B cell (primary cell): ENCODE measurements at places on chromosomes 11 and 22. TPM values are rescaled to one million over a fixed set of nuclear protein-coding genes. Genes with fewer than 3 reads are reported as not detected.

- H3K36me3 ChIP-seq = no peaks in the 10 kb centered on the region
- H3K4me1 ChIP-seq = no peaks in the 10 kb centered on the region
- H3K27ac ChIP-seq = no peak within 1 kb of the TSS
- H3K4me3 ChIP-seq = no peak within 1 kb of the TSS
- DNase-seq = no peak
- H3K27me3 ChIP-seq = no peaks in the 10 kb centered on the region
These were observed at the start of gene TREH for GRCh38 chr11:118679483-118679882. Gene TREH (minus strand): TSS chr11:118679650. CDS start chr11:118679627, 23 bp downstream.

DNA sequence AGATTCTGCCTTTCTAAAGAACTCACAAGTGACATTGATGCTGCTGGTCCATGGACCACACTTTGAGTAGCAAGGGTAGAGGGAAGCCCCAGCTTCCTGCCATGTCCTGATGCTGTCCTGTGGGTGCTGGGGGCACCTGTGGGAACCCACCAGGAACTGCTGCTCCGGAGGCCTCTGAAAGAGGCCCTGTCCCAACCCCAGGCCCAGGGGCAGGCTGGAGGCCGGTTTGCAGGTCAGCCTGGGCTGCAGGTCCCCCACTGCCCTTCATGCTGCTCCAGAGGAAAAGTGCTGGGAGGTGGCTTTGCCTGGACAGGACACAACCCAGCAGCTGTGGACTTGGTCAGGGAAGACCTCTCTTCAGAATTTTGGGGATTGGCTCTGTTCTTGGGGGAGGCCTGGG, 44.8 kb upstream of the SLC22A12 start:
- no peak overlapping the region for H3K4me3 ChIP-seq
- no peaks in the 10 kb centered on the region for H3K4me1 ChIP-seq
- H3K27ac ChIP-seq = no peak overlapping the region

DNA sequence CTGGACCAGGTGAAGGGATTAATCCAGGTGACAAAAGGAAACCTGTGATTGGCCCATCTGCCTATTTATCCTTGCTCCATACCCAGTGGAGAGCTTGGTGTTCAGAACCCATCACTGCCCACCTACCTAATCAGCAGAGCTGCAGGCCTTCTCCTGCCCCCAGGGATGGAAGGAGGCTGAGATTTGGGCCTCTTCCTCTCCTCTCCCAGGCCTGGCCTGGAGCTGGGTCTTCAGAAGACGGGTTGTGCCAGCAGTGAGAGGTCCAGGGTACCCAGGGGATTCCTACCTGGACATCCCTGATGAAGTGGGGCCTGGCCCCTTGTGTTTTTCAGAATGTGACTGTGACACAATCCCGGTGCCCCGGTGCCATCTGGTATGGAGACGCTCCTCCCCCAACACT, 80.3 kb upstream of the MYOD1 start:
- no peaks in the 10 kb centered on the region for H3K27me3 ChIP-seq
- no peak for DNase-seq
- H3K36me3 ChIP-seq = no peaks in the 10 kb centered on the region

DNA sequence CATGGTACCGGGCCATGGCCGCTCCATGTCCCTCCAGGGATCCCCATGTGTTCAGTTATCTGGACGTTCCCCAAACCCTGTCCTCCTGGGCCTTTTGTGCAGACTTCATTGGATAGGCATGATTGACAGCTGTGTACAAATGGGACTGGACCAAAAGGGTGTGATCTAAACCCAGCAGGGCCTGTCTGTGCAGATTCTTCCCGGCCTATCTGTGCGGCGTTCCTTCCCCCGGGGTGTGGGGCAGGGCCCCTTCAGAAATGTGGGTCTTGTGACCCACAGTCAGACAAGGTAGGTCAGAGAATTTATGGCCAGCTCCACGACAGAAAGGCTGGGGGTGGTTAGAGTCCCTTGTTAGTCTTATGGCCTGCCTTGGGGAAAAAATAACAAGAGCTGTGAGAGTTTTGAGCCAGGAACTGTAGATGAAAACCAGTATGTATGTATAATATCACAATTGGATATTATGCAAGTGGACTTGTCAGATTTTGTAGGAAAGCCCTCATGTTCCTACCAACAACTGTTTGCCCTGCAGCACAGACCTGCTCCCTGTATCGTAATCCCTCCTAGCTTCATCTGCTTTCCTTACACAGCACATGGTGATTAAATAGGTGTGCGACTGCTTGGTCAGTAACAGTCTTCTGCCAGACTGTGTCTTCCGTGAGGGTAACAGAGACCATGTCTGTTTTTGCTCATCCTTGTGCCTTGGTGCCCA, 31.7 kb downstream of the AP2A2 start:
- peaks cover 18% of the 10 kb centered on the region for H3K4me1 ChIP-seq
- H3K4me3 ChIP-seq = no peak overlapping the region
- no peak for DNase-seq
- no peak overlapping the region for H3K27ac ChIP-seq

DNA sequence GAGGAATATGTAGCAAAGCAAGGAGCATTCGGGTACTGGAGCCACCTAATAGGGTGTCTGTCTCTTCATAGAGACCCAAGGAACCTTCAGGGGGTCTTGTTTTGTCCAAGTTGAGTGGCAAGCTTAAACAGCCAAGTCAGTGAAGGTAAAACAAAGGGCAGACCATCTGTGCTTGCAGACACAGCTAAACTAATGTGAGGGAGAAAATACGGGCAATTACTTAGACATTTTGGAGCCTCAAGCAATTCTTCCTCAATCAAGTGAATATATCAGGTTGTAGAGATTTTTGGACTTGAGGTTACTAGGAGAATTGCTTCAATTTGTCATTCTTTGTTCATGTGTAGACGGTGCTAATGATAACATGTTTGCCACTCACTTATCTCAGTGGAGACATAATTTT, 148.2 kb upstream of the ARHGAP20 start:
- no peak overlapping the region for H3K4me3 ChIP-seq
- no peaks in the 10 kb centered on the region for H3K36me3 ChIP-seq
- no peak for DNase-seq
- no peaks in the 10 kb centered on the region for H3K27me3 ChIP-seq

GRCh38 chr11:135073381-135073780, 661.3 kb upstream of the B3GAT1 start:
- H3K36me3 ChIP-seq = no peaks in the 10 kb centered on the region
- no peak overlapping the region for H3K4me3 ChIP-seq
- no peaks in the 10 kb centered on the region for H3K27me3 ChIP-seq
- no peak for DNase-seq
- no peaks in the 10 kb centered on the region for H3K4me1 ChIP-seq

DNA sequence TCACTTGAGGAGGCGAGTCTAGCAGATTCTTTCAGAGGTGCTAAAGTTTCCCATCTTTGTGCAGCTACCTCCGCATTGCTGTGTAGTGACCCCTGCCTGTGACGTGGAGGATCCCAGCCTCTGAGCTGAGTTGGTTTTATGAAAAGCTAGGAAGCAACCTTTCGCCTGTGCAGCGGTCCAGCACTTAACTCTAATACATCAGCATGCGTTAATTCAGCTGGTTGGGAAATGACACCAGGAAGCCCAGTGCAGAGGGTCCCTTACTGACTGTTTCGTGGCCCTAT, 8.9 kb upstream of the SAMM50 start:
- no peaks in the 10 kb centered on the region for H3K36me3 ChIP-seq
- no peaks in the 10 kb centered on the region for H3K4me1 ChIP-seq
- no peaks in the 10 kb centered on the region for H3K27me3 ChIP-seq
- H3K4me3 ChIP-seq = no peak overlapping the region

- H3K36me3 ChIP-seq = no peaks in the 10 kb centered on the region
- H3K4me3 ChIP-seq = no peak overlapping the region
- H3K27me3 ChIP-seq = no peaks in the 10 kb centered on the region
- DNase-seq = no peak
These were observed 186.1 kb downstream of the SHANK2 start for GRCh38 chr11:71066311-71066710.

- DNase-seq = no peak
- no peaks in the 10 kb centered on the region for H3K36me3 ChIP-seq
- no peaks in the 10 kb centered on the region for H3K4me1 ChIP-seq
- no peak overlapping the region for H3K27ac ChIP-seq
These were observed 1.1 kb upstream of the RASSF10 start for GRCh38 chr11:13008061-13008435.

DNA sequence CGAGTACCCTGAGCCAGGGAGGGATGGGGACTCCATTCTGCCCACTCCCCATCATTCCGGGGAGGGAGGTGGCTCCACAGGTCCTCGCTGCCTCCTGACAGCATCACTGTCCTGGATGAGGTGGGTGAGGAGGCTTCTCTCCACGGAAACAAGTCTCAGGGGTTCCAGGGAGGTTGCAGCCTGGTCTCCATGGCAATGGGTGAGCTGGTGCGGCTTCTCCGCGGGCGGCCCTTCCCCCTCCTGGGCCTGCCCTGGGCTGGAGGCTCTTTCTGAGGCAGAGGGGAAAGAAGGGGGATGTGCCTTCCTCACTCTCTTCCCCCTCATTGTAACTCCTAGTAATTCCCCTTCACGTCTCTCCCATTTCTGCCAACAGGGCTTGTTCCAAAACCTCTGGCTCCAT, 37.1 kb upstream of the PARVG start:
- H3K4me3 ChIP-seq = no peak overlapping the region
- no peak for DNase-seq
- no peaks in the 10 kb centered on the region for H3K27me3 ChIP-seq
- peaks cover 29% of the 10 kb centered on the region for H3K36me3 ChIP-seq
- no peak overlapping the region for H3K27ac ChIP-seq
- H3K4me1 ChIP-seq = no peaks in the 10 kb centered on the region

- H3K36me3 ChIP-seq = no peaks in the 10 kb centered on the region
- no peaks in the 10 kb centered on the region for H3K27me3 ChIP-seq
- H3K27ac ChIP-seq = no peak overlapping the region
- H3K4me3 ChIP-seq = no peak overlapping the region
These were observed 103.4 kb upstream of the OLFML1 start for GRCh38 chr11:7381937-7382336.

DNA sequence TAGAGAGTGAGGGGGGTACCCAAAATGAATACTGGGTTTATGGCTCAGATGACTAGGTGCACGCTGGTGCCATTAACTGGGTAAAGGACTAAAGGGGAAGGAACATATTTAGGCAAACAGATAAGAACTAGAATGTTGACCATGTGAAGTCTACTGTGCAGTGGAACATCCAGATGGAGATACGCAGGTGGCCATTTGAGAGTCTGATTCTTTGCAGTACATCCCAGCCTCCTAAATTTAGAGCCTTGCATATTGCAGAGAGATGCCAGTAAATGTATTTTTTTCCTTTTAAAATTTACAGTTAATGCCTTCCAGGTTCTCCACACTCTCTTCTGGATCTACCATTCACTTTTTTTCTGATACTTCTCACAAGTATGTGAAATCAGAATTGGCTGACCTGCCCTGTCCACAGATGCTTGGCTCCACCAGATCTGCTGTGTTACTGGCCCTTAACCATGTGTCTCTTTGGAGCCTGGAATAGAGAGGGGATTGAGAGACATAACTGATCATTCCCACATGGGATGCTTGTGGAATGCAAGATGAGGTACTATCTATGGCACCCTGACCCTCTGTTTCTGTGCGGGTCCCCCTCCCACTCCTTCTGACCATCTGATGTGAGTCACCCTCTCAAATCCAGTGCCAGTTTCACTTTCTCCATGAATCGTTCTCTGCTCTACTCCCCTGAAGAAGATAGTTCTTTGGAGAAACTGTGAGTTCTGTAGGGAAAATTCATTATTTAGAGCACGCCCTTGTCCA, 77.0 kb upstream of the NCAM1 start:
- no peaks in the 10 kb centered on the region for H3K27me3 ChIP-seq
- H3K27ac ChIP-seq = no peak overlapping the region
- H3K36me3 ChIP-seq = no peaks in the 10 kb centered on the region
- no peak overlapping the region for H3K4me3 ChIP-seq
- no peaks in the 10 kb centered on the region for H3K4me1 ChIP-seq

- H3K27me3 ChIP-seq = no peaks in the 10 kb centered on the region
- DNase-seq = no peak
- H3K4me3 ChIP-seq = no peak overlapping the region
- H3K4me1 ChIP-seq = no peaks in the 10 kb centered on the region
- H3K27ac ChIP-seq = no peak overlapping the region
- no peaks in the 10 kb centered on the region for H3K36me3 ChIP-seq
These were observed 964.9 kb downstream of the NTM start for GRCh38 chr11:132335311-132335710.

- H3K4me3 ChIP-seq = no peak overlapping the region
- H3K27me3 ChIP-seq = no peaks in the 10 kb centered on the region
- H3K4me1 ChIP-seq = no peaks in the 10 kb centered on the region
- DNase-seq = no peak
- no peak overlapping the region for H3K27ac ChIP-seq
These were observed 20.2 kb upstream of the VSTM5 start for GRCh38 chr11:93870616-93871015.

The MYEOV gene
- not detected in 2 replicates for total RNA-seq

The PTDSS2 gene
- total RNA-seq = 29.0 and 35.5 TPM in 2 replicates

The CAPN5 gene
- 0.74 and 2.3 TPM in 2 replicates for total RNA-seq

The GUCY1A2 gene
- total RNA-seq = not detected in 2 replicates

The HPS4 gene
- 61.8 and 76.6 TPM in 2 replicates for total RNA-seq
